Renal cortical epithelial cell (primary cell): ENCODE measurements at places on chromosomes 16 and 17. TPM values are rescaled to one million over a fixed set of nuclear protein-coding genes. Genes with fewer than 3 reads are reported as not detected.
A peak's percentile ranks its signal among the peaks of the same experiment; 100 is the strongest.

Gene MT1A
- total RNA-seq, result 0.89 and 4.3 TPM in 2 replicates

Gene CCL4L2
- not detected in 2 replicates for total RNA-seq

Gene CSH2
- total RNA-seq, result not detected in 2 replicates

- no peak for DNase-seq
Measured at GRCh38 chr17:21542991-21543390, 149.3 kb upstream of the KCNJ18 start.

DNA sequence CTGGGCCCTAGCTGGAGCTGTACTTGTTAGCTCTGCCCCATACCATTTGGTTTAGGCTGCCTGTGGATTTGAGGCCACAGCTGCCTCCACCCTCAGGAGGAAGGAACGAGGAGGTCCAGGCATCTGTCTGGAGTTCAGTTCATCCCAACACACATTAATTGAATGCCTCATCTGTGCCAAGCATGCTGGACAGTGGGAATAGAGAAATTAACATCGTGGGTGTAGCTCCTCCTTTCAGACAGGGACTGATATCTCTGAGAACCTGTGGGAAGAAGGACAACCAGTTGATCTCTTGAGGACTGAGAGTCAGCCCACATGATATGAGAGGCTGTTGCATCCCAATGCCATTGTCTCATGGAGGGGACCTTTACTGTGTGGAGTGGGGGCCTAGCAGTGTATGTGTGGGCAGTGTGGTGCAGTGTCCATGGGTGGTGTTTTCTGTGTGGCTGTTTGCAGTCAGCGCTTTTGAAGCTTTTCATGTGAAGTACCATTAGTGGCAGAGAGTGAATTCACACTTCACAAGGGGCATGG, 29.4 kb upstream of the DDX52 start:
- DNase-seq, result no peak

GRCh38 chr16:78303946-78304345, 204.5 kb downstream of the WWOX start:
- DNase-seq, result no peak

DNA sequence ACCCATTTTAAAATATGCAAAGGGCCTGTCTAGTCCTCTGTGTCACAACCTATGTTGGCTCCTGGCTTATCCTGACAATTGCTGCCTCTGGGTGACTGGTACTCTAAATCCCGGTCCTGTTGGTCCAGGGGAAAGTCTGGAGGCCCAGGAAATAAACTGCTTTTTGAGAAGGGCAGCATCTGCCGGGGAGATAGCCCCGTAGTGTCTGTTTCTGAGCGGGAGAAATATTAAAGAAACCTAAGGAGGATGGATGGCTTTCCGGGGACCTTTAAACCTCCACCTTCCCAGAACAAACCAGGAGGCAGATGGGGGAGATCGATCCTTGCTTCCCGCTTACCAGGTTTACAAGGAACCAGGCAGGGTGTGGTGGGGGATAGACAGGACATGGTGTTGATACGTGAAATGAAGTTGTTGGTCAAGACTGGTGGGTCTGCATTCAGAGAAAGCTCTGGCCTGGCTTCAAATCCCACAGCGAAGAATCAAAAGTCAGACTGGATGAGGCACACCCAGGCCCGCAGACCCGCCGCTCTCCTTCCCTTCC, 3.8 kb downstream of the HOXB2 start:
- DNase-seq, result no peak

GRCh38 chr17:1147664-1148063, 32.1 kb downstream of the ABR start:
- DNase-seq, result peak; percentile 82

DNA sequence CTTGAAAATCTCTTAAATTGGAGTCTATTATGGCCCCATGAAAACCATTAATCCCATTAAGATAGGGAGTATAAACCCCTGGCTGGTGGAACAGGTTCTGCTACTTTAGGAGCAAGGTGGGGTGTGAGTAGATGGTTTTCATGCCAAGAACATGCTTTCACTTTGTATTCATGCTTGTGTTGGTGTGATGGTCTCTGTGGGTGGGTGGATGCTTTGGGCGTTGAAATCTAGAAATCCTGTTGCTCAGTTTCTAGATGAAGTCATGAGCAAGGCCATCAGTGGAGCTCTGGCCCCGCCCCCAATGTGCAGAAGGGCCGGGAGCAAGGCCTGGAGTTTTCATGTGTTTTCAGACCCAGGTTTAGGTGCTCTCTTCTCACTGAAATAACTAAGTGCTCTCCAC, 20.1 kb downstream of the PLD6 start:
- DNase-seq, result no peak

Gene CD79B
- total RNA-seq, result not detected in 2 replicates

DNA sequence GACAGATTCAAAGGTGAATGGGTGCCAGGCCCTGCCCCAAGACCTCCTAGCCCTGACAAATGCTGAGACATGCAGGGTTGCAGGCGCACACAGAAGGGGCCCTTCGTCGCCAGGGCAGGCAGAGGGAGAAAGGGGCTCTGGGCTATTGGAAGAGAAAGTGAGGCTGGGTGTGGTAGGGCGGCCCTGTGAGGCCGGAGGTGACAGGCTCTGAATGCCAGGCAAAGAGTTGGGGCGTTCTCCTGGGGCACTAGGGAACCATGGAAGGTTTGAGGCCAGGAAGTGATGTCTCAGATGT, 26.4 kb upstream of the NXPH3 start:
- DNase-seq, result no peak

DNA sequence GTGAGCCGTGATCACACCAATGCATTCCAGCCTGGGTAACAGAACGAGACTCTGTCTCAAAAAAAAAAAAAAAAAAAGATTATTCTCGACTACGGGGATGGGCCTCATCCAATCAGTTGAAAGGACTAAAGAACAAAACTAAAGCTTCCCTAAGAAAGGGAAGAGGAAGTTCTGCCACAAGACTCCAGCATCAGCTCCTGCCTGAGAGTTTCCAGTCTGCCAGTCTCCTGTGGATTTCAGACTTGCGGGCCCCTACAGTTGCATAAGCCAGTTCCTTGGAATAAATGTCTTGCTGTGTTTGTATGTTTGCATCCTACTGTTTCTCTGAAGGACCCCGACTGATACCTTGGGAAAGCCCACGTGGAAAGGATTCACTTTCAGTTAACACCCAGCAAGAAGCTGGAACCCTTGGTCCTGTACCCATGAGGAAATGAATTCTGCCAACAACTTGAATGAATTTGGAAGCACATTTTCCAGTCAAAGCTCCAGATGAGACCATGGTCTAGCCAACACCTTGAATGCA, 26.3 kb upstream of the FZD2 start:
- DNase-seq, result no peak

Gene OR3A2
- not detected in 2 replicates for total RNA-seq

Gene SRL
- 0.20 TPM in 1 of 2 replicates, not detected in the other for total RNA-seq

- no peak for DNase-seq
Measured at GRCh38 chr16:31181102-31181830, 1.3 kb downstream of the FUS start.

- DNase-seq, result no peak
Measured at GRCh38 chr17:7119314-7119713, 4.7 kb upstream of the ASGR2 start.

Gene SLC52A1
- total RNA-seq, result 0.52 and 0.55 TPM in 2 replicates

- DNase-seq, result no peak
Measured at GRCh38 chr16:17134586-17134985, 336.2 kb downstream of the XYLT1 start.

Gene KRT20
- not detected in 2 replicates for total RNA-seq

DNA sequence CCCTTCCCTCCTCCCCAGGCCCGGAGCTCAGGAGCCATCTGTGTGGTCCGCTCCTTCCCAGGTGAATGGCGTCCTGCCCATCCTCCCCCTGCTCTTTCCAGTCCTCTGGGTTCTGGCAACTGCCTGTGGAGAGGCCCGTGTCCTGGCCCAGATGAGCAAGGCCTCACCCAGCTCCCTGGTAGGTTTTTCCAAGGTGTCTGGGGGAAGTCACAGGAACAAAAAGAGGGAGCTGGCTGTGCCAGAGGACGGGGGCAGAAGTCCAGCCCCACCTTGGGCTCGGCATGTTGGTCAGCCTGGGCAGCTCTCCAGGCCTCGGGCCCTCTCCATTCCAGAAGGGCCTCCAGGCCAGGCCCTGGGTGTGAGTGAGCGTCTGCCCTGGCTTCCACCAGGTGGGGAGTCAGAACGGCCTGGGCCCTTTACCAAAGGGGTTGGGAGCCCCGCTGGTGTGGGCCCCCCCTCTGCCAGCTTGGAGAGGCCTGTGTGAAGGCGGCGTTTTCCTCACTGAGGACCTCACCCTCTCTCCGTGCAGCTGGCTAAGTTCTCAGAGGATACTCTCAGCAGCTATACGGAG, 25.1 kb downstream of the CASKIN2 start:
- DNase-seq, result no peak

DNA sequence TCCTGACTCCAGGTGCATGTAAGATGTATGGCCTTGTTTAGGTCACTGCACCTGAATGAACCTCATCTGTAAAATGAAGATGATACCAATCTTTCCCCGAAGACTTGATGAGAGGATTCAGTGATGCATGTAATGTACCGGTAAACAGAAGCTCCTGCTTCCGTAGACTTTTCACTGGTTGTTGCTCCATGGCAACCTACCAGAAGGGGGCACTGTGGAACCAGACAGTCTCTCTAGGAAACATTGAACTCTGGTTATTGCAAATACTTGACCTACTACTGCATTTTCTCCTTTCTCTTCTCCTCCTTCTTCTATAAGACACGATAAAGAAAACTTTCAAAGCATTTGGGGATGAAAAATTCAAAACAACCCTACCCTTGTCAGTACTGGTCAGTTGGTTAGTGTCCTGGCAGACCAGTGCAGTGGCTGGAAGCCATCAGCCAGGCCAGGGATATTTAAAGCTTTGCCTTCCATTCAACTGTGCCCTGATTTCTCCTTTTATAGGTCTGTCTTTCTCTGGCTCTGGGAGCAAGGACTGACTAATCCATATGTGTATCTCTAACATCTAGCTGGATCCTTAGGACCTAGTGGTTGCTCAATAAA, 667.4 kb upstream of the SALL1 start:
- DNase-seq, result peak; percentile 59

- no peak for DNase-seq
Measured at GRCh38 chr17:1055231-1055630, 58.3 kb downstream of the TIMM22 start.

Gene SECTM1
- 2.4 and 7.8 TPM in 2 replicates for total RNA-seq

Gene NLRC3
- 0.05 and 0.17 TPM in 2 replicates for total RNA-seq

Gene ZFPM1
- 0.35 and 2.8 TPM in 2 replicates for total RNA-seq

DNA sequence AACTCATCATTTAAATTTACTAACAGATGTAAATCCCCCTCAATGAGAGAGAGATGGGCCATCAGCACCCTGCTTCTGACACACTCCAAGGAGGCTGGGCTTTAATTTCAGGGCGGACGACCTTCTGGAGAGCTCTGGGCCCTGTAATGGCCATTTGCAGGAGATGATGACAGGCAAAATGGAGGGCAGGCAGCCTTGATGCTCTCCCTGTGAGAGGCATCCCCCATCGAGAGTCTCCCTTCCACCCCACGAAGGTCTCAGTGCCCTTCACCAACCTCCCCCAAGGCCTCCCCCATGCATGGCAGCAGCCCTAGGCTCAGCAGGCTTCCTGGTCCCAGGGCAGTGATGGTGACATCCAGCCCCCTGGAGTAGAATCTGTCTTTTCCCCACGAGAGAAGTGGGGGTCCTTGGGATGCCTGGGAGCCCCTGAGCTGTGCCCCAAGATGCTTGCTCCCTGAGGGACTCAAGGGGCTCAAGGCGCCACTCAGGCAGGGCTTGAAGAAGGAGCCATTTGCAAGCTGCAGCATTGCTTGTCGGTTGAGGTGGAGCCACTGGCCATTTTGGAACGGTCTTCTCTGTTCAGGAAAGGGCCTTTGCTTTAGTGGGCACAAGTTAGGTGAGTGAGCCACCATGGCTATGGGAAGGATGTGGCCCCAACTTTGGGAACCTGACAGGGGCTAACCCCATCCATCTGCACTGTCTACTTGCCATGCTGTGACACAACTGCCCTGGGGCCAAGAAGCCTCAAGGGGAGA, 82.6 kb downstream of the C16orf78 start:
- DNase-seq, result no peak

Gene MXRA7
- total RNA-seq, result 152 and 286 TPM in 2 replicates

Gene STH
- not detected in 2 replicates for total RNA-seq

DNA sequence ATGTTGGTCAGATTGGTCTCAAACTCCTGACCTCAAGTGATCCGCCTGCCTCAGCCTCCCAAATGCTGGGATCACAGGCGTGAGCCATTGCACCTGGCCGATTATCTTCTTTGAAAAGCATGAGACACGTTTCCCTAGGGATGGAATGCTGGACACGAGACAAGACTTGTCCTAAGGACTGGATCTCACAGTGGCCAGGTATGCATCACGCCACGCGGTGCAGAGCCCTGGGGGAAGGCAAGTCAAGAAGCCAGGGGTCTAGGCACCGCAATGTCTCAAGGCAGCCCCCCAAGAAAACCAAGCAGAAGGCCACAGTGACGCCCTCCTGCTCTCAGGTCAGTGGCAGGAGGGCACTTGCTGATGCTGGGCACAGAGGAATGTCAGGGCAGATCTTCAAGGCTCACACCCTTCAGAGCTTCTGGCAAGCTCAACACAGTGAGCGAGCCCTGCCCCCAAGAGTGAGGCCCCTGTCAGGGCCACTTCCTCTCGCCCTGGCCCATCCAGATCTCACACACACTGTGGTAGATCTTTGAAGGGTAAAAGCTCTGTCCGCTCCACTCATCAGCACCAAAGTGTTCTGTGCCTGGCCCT, 134.7 kb downstream of the ZNF778 start:
- DNase-seq, result no peak

GRCh38 chr17:43410557-43411368, 12.0 kb downstream of the ARL4D start:
- DNase-seq, result peak; percentile 21

Gene EVPL
- 14.1 and 14.4 TPM in 2 replicates for total RNA-seq

Gene HOXB3
- 8.0 and 36.2 TPM in 2 replicates for total RNA-seq

Gene TPSB2
- total RNA-seq, result not detected in 2 replicates

Gene PNMT
- 0.25 TPM in 1 of 2 replicates, not detected in the other for total RNA-seq

GRCh38 chr16:26733710-26734109, 333.0 kb upstream of the C16orf82 start:
- DNase-seq, result no peak

Gene NME3
- 38.9 and 84.0 TPM in 2 replicates for total RNA-seq

Gene FZD2
- total RNA-seq, result 1.6 and 19.9 TPM in 2 replicates

GRCh38 chr17:41580687-41581365, 5.9 kb downstream of the KRT14 start:
- no peak for DNase-seq

Gene SLC5A11
- not detected in 2 replicates for total RNA-seq

DNA sequence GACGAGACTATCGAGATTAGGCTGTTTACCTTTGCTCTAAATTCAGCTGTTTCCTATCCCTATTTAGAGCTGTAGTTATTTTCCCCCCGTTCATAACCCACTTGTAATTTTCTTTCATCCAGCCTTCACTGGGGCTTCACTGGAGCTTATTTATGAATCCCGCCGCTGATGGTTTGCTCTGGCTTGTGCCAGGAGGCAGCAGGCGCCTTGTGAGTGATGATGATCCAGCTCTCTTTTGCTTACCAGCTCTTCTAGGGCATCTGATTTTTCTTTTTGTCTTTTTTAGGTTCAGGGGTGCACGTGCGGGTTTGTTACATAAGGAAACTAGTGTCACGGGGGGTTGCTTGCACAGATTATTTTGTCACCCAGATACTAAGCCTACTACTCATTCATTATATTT, 37.4 kb upstream of the CDH13 start:
- no peak for DNase-seq

Gene CCP110
- total RNA-seq, result 7.5 and 19.4 TPM in 2 replicates

Gene PRAC1
- total RNA-seq, result not detected in 2 replicates
